Mesenteric fat pad (tissue), 1 donor: ENCODE measurements at places on chromosomes 6 and 20. TPM values are rescaled to one million over a fixed set of nuclear protein-coding genes. Genes with fewer than 3 reads are reported as not detected.

- DNase-seq, result no peak
Measured at GRCh38 chr6:94260765-94261164, 841.4 kb upstream of the EPHA7 start.

- DNase-seq, result no peak
Measured at GRCh38 chr20:50189681-50190250, 864 bp upstream of the CEBPB start.

Gene DNAH8
- not detected for total RNA-seq

Gene CGA
- not detected for total RNA-seq

Gene SLC22A1
- total RNA-seq, result 3.4 TPM

DNA sequence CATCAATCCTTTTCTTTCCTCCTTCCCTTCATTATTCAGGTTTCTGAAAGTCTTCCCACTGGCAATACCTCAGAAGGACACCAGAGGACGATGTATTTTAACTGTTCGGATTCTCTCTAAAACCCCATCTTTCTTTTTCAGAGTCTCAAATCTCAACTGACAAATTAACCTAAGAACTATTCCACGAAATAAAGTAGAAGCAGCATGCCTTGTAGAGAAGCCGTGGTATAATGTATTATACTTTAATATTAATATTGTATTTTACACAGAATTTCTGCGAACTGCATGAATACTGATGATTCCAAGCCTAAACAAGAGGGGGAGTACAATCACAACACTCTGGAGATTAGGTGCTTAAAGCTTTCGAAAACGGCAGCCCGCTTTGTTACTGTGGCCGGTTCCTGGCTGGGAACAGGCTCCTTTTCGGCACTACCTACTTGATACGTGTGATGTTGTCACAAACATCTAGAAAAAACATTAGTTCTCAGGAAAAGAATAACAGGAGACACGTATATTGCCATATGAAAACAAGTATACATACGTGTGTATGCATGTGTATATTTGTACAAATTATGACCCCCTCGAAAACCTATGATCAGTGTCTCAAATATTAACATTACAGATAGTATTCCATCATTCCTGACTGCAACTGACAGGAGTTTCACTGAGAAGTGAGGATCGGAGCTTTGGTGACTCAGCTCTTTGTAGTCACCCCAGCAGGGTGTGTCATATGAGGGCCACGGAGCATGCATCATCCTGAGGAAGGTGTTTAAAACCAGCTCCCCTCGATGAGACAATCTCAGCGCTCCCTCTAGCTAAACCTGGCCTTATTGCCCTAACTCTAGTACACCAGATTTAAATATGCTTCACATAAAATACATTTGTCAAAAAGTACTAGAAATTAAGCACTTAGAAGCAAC lies 319.7 kb upstream of the TCF21 start:
- no peak for DNase-seq

Gene ZC3H12D
- 3.0 TPM for total RNA-seq

Gene KPNA5
- 13.5 TPM for total RNA-seq

DNA sequence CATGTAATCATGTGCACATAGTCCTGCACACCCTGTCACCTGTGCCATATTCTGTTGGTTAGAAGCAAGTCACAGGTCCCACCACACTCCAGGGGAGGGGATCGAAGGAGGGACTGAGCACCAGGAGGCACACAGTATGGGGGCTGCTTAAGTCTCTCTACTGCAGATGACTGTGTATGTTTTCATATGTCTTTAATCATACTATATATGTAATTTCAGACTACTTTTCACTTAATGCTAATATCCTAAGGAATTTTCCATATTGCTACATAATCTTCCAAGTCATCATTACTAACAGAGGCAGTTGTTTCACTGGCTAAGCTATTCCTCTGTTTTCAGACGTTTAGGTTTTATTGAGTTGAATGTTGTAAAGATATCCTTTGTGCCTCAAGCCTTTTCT lies 10.8 kb downstream of the EFCAB8 start:
- no peak for DNase-seq

GRCh38 chr6:5082487-5083306 lies 2.4 kb upstream of the PPP1R3G start:
- DNase-seq, result no peak
